ENCODE measurements at places on chromosomes 16 and 17.
A peak's percentile ranks its signal among the peaks of the same experiment; 100 is the strongest.

GRCh38 chr17:8066841-8067775 lies 20.4 kb downstream of the ALOX12B start:
- peaks cover 7% of the 10 kb centered on the region for H3K4me1 ChIP-seq
- H3K27me3 ChIP-seq = no peaks in the 10 kb centered on the region
- no peak overlapping the region for H3K27ac ChIP-seq
- DNase-seq = no peak
- no peaks in the 10 kb centered on the region for H3K36me3 ChIP-seq

- peaks cover 20% of the 10 kb centered on the region for H3K36me3 ChIP-seq
- no peaks in the 10 kb centered on the region for H3K27me3 ChIP-seq
- H3K27ac ChIP-seq = no peak overlapping the region
- peak; percentile 73 for DNase-seq
- H3K4me3 ChIP-seq = no peak overlapping the region
These were observed 5.3 kb downstream of the NEURL4 start for GRCh38 chr17:7323731-7324437.

- no peaks in the 10 kb centered on the region for H3K36me3 ChIP-seq
- H3K4me1 ChIP-seq = no peaks in the 10 kb centered on the region
- no peak overlapping the region for H3K4me3 ChIP-seq
- DNase-seq = no peak
- no peaks in the 10 kb centered on the region for H3K27me3 ChIP-seq
These were observed 4.0 kb downstream of the CCDC92B start for GRCh38 chr17:2745317-2746037.

DNA sequence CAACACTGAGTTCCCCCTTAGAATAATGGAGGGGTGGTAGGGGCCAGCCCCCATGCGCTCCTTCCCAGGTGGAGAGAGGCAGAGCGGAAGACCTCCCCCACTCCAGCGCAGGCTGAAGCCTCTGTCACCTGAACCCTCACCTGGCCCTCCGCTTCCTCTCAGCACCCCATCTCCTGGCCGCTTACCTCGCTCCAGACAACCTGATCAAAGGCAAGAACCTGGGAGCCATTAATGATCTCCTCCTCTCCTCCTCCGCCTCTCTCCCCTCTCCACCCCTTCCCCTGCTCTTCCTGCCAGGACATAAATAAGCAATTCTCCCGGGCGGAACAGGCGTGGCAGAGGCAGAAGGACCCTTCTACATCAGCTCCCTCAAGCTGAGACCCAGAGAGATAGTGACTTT lies 110.2 kb upstream of the LHX1 start:
- DNase-seq = no peak
- H3K27me3 ChIP-seq = no peaks in the 10 kb centered on the region
- H3K36me3 ChIP-seq = no peaks in the 10 kb centered on the region
- no peak overlapping the region for H3K27ac ChIP-seq
- H3K4me3 ChIP-seq = no peak overlapping the region
- no peaks in the 10 kb centered on the region for H3K4me1 ChIP-seq

DNA sequence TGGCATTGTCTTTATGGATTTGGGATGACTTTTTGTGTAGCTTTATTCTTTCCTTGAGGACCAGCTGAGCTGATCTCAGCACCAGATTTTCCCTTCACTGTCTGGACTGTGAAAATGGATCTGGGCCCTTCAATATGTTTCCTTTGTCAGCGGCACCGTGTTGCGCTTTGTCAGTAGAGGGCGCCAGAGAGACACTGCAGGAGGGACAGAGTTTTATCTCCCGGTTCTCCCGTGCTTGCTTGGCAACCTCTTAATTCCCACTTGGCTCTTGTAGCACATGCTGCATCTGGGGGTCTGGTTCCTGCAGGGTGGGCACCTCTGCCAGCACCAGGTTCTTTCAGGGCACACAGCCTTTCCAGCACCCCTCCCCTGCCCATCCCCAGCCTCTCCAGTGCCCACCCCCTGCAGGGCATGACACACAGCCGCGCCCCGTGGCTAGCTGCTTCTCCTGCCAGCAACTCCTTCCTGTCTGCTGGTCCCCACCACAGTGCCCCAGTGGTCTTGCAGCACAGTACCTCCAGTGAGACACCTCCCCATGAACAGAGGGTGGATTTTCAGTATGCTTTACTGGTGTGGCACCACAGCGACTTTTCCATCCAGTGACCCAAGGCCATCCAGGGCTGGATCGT lies 19.6 kb downstream of the OR1D5 start:
- 0 out of 2 replicates have a peak, but pooled peaks cover 2% of the 10 kb centered on the region for H3K27me3 ChIP-seq
- H3K27ac ChIP-seq = no peak overlapping the region
- DNase-seq = peak; percentile 63
- H3K4me1 ChIP-seq = no peaks in the 10 kb centered on the region

GRCh38 chr16:31360251-31360650 lies 5.3 kb downstream of the ITGAX start:
- H3K4me3 ChIP-seq = no peak overlapping the region
- no peak overlapping the region for H3K27ac ChIP-seq
- no peak for DNase-seq
- no peaks in the 10 kb centered on the region for H3K27me3 ChIP-seq
- H3K4me1 ChIP-seq = no peaks in the 10 kb centered on the region

DNA sequence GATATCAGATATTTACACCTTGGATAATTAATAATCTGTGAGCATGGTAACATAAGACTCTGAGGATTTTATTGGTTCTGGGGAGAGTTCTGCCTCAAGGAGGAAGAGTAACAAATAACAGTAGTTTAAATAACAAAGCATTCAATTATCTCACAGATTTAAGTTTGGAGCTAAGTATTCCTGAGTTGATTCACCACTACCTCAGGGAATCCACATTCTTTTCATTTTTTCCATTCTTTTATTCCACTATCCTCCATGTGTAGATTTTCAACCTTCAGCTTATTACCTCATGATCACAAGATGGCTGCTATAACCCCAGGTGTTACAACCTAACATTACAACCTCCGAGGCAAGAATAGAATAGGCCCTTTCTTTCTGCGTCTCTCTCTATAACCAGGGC lies 252.2 kb upstream of the TOX3 start:
- no peak overlapping the region for H3K4me3 ChIP-seq
- no peak overlapping the region for H3K27ac ChIP-seq
- no peak for DNase-seq
- H3K27me3 ChIP-seq = no peaks in the 10 kb centered on the region
- H3K36me3 ChIP-seq = no peaks in the 10 kb centered on the region

GRCh38 chr17:17062866-17063265 lies 20.6 kb downstream of the MPRIP start:
- no peaks in the 10 kb centered on the region for H3K36me3 ChIP-seq
- no peak for DNase-seq
- H3K27ac ChIP-seq = no peak overlapping the region
- H3K4me3 ChIP-seq = no peak overlapping the region
- H3K4me1 ChIP-seq = no peaks in the 10 kb centered on the region

DNA sequence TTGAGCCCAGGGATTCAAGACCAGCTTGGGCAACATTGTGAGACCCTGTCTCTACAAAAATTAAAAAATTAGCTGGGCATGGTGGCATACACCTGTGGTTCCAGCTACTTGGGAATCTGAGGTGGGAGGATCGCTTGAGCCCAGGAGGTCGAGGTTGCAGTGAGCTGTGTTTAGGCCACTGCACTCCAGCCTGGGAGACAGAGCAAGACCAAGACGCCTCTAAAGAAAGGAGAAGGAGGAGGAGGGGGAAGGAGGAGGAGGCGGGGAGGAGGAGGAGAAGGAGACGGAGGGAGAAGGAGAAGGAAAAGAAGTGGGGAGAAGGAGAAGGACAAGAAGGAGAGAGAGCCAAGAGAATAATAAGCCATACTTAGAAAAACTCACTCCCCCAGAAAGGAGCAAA lies 35.9 kb downstream of the STXBP4 start:
- no peaks in the 10 kb centered on the region for H3K27me3 ChIP-seq
- peaks cover 4% of the 10 kb centered on the region for H3K4me1 ChIP-seq
- H3K27ac ChIP-seq = no peak overlapping the region
- no peak for DNase-seq
- H3K36me3 ChIP-seq = no peaks in the 10 kb centered on the region
- no peak overlapping the region for H3K4me3 ChIP-seq

DNA sequence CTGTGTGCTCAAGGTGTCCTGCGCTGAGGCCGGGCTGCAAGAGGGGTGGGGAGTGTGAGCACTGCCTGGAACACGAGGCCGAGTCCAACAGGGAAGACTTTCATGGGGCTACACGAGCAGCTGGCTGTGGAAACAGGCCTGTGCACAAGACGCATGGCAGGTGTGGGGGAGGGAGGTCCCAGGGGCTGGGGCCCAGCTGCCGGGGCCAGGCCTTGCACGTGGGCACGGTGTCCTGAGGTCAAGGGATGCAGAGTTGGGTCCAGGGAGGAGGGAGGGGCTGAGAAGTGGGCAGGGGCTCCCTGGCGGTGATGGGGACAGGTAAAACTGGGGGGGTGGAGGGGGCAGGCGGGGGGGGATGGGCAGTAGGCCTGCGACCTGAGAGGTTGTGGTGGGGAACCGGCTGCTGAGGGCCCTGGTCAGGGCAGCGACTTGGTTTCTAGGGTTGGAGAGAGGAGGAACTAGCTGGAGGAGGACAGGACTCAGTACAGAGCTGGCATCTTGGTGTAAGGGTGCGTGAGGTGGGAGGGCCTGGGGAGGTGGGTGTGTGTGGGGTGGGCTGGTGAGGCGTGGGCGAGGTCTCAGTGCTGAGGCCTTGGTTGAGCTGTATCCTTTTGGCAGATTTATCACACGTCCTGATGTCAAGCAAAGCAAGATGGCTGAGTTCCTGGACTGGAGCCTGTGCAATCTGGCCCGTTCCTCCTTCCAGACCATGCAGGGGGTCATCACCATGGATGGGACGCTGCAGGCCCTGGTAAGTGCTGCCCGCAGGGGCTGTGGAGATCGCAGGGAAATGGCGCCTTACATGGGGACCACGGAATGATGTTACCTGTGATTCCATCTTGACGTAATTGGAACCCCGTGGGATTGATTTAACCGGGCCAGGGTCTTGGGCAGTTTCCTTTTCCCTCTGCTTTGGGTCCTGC lies 29.4 kb downstream of the TBCD start:
- H3K4me1 ChIP-seq = peaks cover 7% of the 10 kb centered on the region
- no peak for DNase-seq
- H3K27me3 ChIP-seq = no peaks in the 10 kb centered on the region
- peaks cover 18% of the 10 kb centered on the region for H3K36me3 ChIP-seq
- H3K27ac ChIP-seq = no peak overlapping the region
- no peak overlapping the region for H3K4me3 ChIP-seq

Data from Karpas-422 (cell line).